ENCODE measurements at places on chromosomes 16 and 17. TPM values are rescaled to one million over a fixed set of nuclear protein-coding genes. Genes with fewer than 3 reads are reported as not detected.

Gene CAPN15
- total RNA-seq = 59.1 TPM

Gene PRDM7
- not detected for total RNA-seq

Gene C16orf89
- total RNA-seq = not detected

Gene BAIAP3
- total RNA-seq = 0.83 TPM

Gene TAC4
- not detected for total RNA-seq

Gene ORC6
- total RNA-seq = 37.5 TPM

Gene OR3A3
- not detected for total RNA-seq

Gene OR1D5
- total RNA-seq = not detected

Gene PLA2G10
- total RNA-seq = not detected

Gene BEAN1
- total RNA-seq = not detected

Gene PIMREG
- 16.4 TPM for total RNA-seq

Gene KIF18B
- total RNA-seq = 107 TPM

Gene TSPAN10
- 0.89 TPM for total RNA-seq

Gene UBE2O
- 31.3 TPM for total RNA-seq

Gene WNT9B
- not detected for total RNA-seq

Gene TBC1D3B
- total RNA-seq = 3.3 TPM

Gene KRTAP1-1
- total RNA-seq = not detected

Gene SPIRE2
- 1.1 TPM for total RNA-seq

Gene CHST5
- total RNA-seq = 0.06 TPM

Gene TBC1D3
- not detected for total RNA-seq

GRCh38 chr16:54652201-54652770 is 278.4 kb upstream of the IRX5 start:
- no peak for DNase-seq

DNA sequence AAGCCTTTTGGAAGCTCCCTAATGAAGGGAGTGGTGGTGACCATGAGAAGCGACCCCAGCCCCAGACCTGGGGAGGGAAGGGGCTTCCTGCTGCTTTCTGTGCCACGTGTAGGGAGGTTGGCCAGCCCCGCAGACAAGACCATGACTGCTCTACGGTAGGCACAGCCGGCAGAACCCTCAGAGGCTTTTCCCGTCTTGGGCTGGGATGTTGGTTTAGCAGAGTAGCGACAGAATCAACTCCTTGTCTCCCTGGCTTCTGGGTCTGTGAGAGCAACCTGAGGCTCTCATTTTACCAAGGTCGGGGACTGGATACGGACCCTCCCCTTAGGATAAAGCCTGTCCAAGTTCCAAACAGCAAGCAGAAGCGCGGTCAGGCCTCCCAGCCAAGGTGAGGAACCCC is 123.3 kb downstream of the AXIN2 start:
- no peak for DNase-seq

DNA sequence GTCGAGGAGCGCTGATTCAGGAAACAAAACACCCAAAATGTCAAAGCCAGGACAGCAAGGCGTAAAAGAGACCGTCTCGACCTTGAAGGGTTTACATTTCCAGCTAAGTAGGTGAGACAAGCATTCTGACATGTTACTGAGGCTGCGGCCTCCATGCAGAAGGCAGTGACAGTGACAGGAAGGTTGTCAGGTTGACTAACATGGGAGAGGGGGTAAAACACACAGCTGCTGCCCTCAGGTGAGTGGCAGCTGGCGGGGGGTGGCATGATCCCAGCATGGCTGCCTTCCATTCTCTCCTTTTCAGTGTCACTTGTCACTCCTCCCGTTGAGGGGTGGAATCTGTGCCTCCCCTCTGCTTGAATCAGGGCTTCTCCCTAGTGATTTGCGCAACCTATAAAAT is 31.9 kb upstream of the CRHR1 start:
- DNase-seq = no peak

GRCh38 chr17:2455956-2456355 is 55.1 kb upstream of the MNT start:
- DNase-seq = no peak

DNA sequence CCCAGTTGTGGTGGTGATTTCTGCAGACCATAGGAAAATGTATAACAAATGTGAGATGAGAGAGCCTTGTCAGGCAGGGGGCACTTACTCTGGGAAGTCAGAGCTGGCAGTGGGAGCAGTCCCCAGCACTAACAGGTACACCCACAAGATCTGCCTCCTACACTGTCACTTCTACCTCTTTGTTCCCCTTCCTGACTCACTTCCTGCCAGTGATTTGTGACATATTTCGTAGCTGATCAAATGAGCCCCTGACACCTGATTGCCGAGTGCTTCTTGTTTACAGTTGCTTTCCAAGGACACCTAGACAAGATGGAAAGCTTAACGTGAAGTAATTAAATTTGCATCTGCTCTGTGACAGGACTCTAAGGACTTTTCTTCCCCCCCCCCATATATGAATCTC is 40.5 kb downstream of the FTO start:
- peak; percentile 20 for DNase-seq

- DNase-seq = peak; percentile 56
Observed at GRCh38 chr17:29622337-29623282, at the start of gene CORO6. Gene CORO6, minus strand, starts transcription at chr17:29622912. Its CDS starts 1,491 bp downstream, at chr17:29621421.

DNA sequence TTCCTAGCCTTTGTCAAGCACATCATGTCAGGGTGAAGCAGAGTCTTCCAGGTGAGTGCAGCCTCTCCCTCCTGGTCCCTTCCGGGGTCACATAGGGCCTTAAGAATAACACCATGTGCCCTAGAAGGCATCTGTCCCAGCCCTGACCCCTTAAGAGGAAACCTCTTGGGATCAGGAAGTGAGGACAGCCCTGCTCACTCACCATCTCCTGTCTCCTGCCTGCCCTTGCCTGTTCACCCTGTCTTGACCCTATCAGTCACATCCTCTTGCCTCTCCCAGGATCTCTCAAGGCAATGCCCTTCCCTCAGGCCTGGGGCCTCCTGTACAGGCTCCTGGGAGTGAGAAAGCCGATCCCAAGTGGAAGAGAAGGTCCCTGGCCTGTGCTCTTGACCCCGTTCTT is 13.9 kb downstream of the MYL4 start:
- DNase-seq = no peak

DNA sequence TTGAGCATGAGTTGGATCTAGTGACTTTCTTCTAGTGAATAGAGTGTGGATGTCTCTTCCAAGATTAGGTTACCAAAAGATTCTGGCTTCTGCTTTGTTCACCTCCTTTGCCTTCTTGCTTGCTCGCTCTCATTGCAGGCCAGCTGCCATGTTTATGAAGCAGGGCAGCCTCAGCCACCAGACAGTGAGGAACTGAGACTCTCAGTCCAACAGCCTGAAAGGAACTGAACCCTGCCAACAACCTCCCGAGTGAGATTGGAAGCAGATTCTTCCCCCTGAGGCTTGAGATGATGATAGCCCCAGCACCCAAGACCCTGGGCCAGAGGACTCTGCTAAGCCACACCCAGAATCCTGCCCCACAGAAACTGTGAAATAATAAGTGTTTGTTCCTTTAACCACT is 48.4 kb downstream of the NOG start:
- no peak for DNase-seq

- DNase-seq = no peak
Observed at GRCh38 chr16:64991001-64991400, 130.9 kb downstream of the CDH11 start.

- DNase-seq = peak; percentile 32
Observed at GRCh38 chr16:85334718-85335583, 222.7 kb upstream of the CIBAR2 start.

- peak; percentile 54 for DNase-seq
Observed at GRCh38 chr17:27810211-27810901, 10.0 kb upstream of the NOS2 start.

- no peak for DNase-seq
Observed at GRCh38 chr16:50121278-50121677, 31.8 kb upstream of the TENT4B start.

DNA sequence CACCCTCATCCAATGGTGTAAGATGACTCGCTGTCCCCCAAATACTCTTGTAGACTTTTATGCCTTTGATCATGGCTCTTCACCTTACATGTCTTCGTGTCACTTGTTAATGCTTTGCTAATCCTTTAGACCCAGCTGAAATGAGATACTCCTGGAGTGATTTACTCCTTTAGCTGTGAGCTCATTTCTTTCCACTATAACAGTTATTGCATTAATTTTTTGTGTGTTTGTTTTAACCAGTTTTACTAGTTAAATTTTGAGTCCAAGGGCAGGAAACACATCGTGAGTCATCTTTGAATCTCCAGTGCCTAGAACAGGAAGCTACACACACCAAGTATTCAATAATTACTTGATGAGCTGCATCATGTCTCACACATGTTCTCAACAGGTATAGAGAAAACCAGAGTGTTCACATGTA is 6.5 kb upstream of the CTCF start:
- peak; percentile 30 for DNase-seq

DNA sequence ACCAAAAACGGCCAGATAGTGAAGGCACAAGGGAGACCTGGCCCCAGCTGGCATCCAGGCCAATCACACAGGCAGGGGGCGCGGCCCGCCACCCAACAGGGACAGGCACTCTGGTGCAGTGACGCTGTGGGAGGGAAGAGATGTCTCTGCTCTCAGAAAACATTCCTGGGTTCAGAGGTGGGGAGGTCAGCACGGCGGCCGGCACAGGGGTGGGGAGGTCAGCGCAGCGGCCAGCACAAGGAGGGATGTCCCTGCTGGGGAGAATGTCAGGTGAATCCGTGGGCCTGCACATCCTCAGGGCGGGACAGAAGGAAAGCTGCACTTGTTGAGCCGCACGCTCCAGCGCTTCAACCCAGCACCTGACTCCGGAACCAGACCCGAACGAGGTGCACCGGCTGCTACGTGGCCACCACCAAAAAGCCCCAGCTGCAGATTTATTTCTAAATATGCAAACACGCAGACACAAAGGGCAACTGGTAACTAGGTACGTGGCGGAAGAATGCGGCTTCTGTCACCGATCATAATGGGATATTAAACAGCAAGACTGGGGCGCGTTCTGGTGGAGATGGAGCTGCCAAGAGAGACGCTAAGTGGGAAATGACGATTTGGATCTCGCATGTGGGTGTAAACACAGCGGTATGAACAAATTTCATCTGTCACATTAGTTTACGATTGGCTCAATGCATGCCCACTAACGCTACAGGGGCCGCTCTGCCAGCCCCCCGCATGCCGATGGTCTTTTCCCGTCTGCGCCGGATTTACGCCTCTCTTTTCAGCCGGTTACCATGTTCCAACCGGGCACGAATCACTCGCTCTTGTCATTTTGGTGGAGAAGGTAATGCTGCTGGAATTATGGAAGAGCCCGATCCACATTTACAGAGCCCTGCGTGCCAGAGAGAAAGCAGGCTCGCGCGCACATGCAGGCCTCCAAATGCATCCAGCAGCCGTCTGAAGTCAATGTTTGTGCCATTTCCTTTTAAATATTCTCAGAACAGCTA is 15.5 kb downstream of the SLC38A10 start:
- no peak for DNase-seq

GRCh38 chr17:58513965-58514769 is at the start of gene MTMR4:
Gene MTMR4, minus strand, starts transcription at chr17:58514638. Its CDS starts 231 bp downstream, at chr17:58514407.
- DNase-seq = peak; percentile 76

DNA sequence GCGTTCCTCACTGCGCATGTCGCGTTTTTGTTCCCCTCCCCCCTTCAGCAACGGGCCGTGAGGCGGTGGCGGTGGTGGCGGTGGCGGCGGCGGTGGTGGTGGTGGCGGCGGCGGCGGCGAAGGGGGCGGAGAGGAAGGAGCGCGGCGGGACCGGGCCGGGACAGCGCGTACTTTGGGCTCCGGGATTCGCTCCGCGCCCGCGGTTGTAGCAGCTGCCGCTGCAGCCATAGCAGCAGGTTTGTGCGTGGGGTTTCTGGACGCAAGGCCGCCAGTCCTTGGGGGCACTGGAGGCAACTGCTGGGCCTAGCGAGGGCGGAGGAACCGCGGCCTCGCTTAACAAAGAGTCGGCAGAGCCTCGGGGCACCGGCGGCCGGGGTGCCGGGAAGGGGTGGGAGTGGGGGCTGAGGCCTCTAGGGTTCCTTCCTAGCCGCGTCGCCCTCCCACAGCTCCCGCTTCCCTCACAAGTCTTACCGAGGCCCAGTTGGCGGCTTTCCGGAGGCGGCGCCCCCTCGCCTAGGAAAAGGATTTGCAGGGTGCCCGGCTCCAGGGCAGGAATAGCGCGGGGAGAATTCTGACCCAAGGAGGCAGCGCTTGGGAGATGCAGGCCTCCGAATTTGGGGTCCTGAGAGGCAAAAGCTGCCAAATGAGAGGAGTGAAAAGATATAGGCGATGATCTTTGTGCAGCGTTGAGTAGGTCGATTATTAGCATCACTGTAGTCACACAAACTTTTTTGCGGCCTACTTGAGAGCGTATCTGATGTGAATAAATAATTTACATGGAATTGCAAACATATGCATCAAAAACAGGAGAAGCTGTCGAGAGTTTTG is at the start of gene DDX42:
DDX42 (plus strand) TSS at position 30 of the 828 bp plus-strand sequence. CDS start 12,880 bp downstream, outside the sequence.
- peak; percentile 35 for DNase-seq

- no peak for DNase-seq
Observed at GRCh38 chr17:77770331-77771105, 188.0 kb upstream of the TNRC6C start.

GRCh38 chr17:27089929-27090247 is 204.0 kb upstream of the WSB1 start:
- DNase-seq = no peak

GRCh38 chr17:14919631-14920213 is 345.4 kb downstream of the PMP22 start:
- DNase-seq = no peak

- DNase-seq = no peak
Observed at GRCh38 chr17:79022507-79022991, 1.4 kb upstream of the C1QTNF1 start.

GRCh38 chr16:4298761-4299522 is 16.9 kb upstream of the GLIS2 start:
- no peak for DNase-seq

GRCh38 chr17:17712268-17712924 is 31.1 kb downstream of the RAI1 start:
- DNase-seq = no peak

GRCh38 chr17:9115214-9116191 is 94.2 kb downstream of the NTN1 start:
- peak; percentile 44 for DNase-seq

- no peak for DNase-seq
Observed at GRCh38 chr16:65098916-65099315, 22.9 kb downstream of the CDH11 start.
